ENCODE measurements at places on chromosomes 13 and 19.

DNA sequence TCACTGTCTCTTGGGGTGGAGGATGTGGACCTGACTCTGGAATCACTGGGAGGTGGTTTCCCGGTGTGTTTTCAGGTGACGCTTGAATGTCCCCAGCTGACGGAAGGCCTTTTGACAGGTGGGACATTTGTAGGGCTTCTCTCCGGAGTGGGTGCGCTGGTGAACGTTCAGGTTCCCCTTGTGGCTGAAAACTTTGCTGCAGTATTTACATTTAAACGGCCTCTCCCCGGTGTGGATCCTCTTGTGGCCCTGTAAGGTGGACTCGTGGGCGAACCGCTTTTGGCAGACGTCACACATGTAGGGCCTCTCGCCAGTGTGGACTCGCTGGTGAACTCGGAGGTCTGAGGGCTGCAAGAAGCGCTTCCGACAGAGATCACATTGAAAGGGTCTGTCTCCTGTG, 7.8 kb downstream of the ZSCAN5B start:
- DNase-seq: no peak

DNA sequence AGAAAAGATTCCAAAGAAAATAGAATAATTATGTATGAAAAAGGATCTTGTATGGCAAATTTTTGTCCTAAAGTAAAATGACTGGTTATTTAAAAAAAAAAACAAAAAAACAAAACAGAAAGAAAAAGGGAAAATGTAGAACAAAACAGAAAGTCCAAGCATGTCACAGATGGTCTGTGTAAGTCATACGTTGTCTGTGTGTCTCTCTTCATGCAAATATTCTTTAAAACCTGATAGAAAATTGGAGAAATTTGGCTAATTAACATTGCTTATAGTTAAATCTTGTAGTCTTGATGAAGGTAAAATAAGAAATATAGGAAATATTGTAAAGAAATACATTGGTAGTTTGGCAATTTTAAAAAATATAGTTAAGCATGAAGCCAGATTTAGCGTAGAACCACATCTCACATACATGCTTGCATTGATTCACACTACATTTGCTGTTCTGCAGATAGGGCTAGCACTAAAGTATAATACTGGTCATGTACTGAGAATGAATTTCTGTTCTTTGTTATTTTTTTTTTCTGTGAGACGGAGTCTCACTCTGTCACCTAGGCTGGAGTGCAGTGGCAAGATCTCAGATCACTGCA, 58.4 kb downstream of the SPRYD7 start:
- no peak for DNase-seq

GRCh38 chr13:40350283-40350992, 316.0 kb downstream of the FOXO1 start:
- DNase-seq: no peak

- DNase-seq: no peak
These were observed 560.2 kb upstream of the SPRY2 start for GRCh38 chr13:80901111-80901510.

GRCh38 chr19:6767081-6767356, 216 bp downstream of the SH2D3A start:
- DNase-seq: no peak

Data from WTC11 (cell line).